ENCODE measurements at places on chromosomes 5 and 9.

GRCh38 chr5:168364750-168365550 lies 73.5 kb downstream of the WWC1 start:
- DNase-seq: no peak

GRCh38 chr9:19640014-19640413 lies 148.8 kb downstream of the SLC24A2 start:
- no peak for DNase-seq

- DNase-seq: no peak
These were observed 35.2 kb upstream of the CDC42SE2 start for GRCh38 chr5:131228646-131229045.

DNA sequence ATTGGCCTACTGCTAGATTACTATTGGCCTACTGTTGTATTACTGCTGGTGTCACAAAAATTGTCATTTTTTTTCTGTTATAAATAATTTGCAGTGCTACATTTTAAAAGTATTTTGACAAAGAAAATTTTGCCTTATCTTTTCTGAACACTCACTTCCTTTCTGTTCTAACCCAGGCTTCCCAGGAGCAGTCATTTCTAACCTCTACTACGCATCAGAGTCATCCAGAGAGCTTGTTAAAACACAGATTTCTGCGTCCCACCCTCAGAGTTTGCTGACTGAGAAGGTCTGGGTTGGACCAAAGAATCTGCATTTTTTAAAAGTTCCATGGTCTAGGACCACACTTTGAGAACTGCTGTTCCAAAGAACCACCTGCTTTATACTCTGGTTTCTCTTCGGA lies 306.1 kb downstream of the GLIS3 start:
- no peak for DNase-seq

GRCh38 chr9:108478431-108479332 lies 377.1 kb downstream of the ACTL7B start:
- no peak for DNase-seq

DNA sequence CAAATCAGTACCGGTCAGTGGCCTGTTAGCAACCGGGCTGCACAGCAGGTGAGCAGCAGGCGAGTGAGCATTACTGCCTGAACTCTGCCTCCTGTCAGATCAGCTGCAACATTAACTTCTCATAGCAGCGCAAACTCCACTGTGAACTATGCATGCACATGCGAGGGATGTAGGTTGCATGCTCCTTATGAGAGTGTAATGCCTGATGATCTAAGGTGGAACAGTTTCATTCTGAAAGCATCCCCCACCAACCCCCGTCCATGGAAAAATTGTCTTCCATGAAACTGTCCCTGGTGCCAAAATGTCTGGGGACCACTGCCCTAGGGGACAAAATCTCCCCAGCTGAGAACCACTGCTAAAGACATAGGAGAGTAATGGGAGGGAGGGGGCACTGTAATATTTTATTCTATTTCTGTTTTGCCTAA lies 51.1 kb downstream of the P4HA2 start:
- no peak for DNase-seq

- no peak for DNase-seq
These were observed 544 bp upstream of the SNX24 start for GRCh38 chr5:122844910-122845228.

Measured in stimulated activated CD8-positive, alpha-beta memory T cell treated with anti-CD3 and anti-CD28 coated beads, Interleukin-4, amount 100 ng/mL, for 1 hour (primary cell).